Naive B cell (primary cell): ENCODE measurements at places on chromosomes 12 and 14.
A peak's percentile ranks its signal among the peaks of the same experiment; 100 is the strongest.

GRCh38 chr12:50786498-50787231 is 22.8 kb downstream of the ATF1 start:
- DNase-seq, result no peak

- DNase-seq, result no peak
These were observed 708 bp upstream of the TCTN1 start for GRCh38 chr12:110613071-110613770.

GRCh38 chr14:77026166-77026929 is 2.2 kb downstream of the IRF2BPL start:
- DNase-seq, result no peak

DNA sequence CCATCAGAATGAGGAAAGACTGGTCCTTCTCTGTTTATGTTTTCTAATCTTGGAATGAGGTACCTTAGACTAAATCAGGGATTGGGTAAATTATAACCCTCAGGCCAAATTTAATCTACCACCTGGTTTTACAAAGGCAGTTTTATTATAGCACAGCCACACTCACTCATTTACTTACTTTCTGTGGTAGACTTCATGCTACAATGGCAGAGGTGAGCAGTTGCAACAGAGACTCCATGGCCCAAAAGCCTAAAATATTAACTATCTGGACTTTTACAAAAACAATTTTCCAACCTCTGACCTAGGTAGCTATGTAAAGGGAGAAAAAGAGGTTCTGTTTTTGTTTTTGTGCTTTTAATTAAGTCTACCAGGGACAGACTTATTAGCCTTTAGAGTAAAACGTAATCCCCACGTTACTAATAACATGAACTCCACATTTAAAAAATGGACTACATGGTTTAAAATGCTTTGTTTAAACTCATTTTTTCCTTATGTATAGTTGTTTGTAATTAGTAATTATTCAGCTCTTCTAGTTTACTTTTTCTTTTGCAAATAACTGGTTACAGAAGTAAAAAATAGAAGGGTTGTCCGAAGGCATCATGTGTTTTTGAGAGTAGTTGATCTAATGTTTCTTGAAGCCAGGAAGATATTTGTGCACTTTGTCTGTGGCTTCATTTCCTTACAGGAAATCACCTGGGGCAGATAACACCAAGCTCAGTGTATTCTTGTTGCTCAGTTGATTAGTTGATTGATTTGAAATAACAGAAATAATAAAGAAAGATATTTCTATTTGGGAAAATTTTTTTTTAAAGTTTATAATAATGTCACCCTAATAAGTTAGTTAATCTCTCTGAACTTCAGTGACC is 57.6 kb upstream of the ATP2B1 start:
- DNase-seq, result no peak

GRCh38 chr12:117030187-117030900 is 68.9 kb downstream of the TESC start:
- DNase-seq, result no peak

DNA sequence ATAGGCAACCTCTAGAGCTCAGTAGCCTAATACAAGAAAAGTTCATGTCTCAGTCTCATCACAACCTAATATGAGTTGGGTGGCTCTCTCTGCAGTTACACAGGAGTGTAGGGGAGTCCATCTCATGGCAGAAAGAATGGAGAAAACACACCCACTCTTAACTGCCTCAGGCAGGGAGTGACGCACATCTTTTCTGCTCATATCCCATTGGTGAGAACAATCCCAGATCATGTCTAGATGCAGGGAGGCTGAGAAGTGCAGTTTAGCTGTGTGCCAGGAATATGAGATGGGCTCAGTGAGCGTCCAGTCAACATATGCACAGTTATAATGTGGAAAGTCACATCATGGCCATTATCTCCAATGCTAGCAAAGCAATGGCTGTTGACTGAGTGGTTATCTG is 59.3 kb upstream of the KCNA5 start:
- no peak for DNase-seq

GRCh38 chr14:91996948-91997371 is 42.9 kb downstream of the TRIP11 start:
- peak; percentile 35 for DNase-seq

GRCh38 chr14:20494935-20495766 is 10.2 kb upstream of the RNASE10 start:
- DNase-seq, result no peak

DNA sequence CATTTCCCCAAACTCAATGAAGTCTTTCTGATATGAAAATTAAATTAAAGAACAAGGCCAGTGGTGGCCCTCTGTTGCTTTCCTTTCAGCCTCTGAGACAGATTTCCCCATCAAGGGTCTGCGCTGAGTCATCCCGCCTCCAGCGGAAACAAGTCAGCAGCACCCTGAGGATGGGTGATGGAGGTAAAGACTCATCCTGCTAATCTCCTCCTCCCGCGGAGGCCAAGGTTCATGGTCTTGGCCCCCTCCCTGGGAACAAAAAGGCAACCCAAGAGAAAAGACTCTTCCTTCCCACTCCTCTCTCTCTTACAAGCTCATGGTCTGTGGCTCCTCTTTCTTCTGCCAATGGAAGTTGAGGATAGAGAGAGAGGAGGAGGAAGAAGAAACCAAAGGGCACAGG is 9.0 kb upstream of the NUMB start:
- DNase-seq, result no peak

GRCh38 chr14:55814873-55815272 is 234.9 kb downstream of the KTN1 start:
- no peak for DNase-seq

- DNase-seq, result no peak
These were observed 32.5 kb downstream of the FBXO34 start for GRCh38 chr14:55303691-55304145.

- DNase-seq, result no peak
These were observed 55.1 kb downstream of the SERPINA10 start for GRCh38 chr14:94237983-94238382.

DNA sequence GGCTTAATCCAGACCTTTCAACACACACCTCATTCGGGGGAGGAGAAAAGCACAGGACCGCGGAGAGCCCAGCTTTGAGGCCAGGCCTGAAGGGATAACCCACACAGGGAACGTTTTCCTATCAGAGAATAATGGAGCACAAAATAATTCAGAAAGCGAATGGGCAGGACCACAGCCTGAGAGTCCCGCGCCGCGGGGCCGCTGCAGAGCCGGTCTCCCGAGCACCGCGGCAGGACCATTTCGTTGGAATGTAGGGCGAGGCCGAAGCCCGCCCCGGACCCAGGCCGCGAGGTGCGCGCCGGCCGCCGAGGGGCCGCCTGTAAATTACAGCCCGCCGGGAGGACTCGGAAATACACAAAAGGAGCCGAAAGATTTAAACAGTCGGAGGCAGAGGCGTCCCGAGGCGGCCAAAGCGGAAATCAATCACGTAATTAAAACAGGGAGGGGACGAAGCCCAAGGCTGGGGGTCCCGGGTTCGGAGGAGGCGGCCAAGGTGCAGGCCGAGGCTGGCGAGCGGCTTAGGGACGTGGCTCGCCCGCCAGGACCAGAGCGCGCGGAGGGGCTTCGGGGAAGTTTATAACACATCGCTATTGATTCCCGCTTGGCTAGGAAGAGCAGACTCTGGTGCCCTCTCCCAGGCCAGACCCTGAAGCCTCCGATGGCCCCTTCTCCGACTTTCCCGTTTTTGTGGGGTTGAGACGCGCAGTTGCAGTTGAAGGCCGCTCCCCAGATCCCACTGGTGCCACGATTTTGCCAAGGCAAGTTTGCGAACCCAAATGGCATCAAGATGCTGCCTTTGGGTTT is 6.3 kb upstream of the HOXC4 start:
- DNase-seq, result no peak

DNA sequence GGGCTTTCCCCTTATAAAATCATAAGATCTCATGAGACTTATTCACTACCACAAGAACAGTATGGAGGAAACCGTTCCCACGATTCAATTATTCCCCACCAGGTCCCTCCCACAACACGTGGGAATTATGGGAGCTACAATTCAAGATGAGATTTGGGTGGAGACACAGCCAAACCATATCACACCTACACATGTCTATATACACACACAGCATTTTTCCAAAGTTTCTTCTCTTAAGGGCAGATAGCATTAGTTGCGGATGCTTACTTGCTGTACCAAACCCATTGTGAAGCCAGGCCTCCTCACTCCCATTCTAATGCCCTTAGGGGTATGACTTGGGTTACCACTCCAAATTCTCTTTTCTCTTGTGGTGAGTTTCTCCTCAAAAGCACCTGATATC is 104.1 kb upstream of the RAP1B start:
- no peak for DNase-seq

DNA sequence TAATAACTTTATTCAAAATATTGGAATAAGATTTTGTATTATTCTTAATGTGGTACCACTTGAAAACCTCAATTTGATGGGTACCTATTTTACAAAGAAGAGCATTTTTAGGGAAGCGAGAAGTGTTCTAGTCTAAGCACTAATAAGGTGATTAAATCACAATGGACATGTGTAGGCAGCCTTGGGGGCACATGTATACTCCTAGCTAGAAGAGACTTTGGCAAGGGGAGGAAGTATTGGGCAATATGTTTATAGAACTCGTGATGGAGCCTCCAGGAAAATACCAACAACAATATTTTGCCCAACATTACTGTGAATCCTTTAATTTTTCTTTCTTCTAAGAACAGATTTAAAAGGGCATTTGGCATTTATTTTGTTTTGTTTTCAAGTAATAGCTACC is 280.3 kb downstream of the ADAMTS20 start:
- DNase-seq, result no peak

DNA sequence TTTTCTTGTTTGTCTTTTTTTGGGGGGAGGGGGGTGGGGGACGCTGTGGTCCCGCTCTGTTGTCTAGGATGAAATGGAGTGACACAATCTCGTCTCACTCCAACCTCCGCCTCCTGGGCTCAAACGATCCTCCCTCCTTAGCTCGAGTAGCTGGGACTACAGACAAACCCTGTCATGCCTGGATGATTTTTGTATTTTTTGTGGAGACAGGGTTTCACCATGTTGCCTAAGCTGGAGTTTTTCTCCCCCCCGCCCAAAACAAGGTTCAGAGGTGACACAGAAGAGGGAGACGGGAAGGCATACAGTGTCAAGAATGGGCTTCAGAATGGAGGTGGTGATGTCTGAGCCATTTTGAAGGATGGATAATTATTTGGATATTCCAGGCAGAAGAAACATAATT is 116.9 kb upstream of the ATF1 start:
- DNase-seq, result no peak

- peak; percentile 57 for DNase-seq
These were observed 8.4 kb downstream of the TMEM19 start for GRCh38 chr12:71694099-71694820.

- peak; percentile 42 for DNase-seq
These were observed 7.9 kb downstream of the HDAC7 start for GRCh38 chr12:47811581-47812484.

- DNase-seq, result no peak
These were observed 87.2 kb downstream of the DAAM1 start for GRCh38 chr14:59275668-59276067.

DNA sequence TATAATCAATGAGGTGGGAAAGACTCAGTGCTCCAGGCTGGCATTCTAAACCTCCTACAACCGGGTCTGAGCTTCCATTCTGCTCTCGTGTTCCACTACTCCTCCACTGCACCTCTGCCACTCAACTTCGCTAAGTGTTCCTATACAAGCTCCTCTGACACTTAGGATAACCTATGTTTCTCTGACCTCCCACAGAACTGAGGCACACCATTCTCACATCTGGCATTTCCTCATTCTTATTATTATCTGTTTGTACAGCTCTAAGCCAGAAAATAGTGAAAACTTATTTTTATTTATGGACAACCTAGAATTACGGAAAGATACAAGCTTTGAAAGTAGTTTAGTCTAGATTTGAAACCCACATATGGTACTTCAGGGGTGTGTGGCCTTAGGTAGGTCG is 127.0 kb downstream of the MED13L start:
- no peak for DNase-seq

GRCh38 chr12:14845350-14845750 is 2.0 kb upstream of the ART4 start:
- peak; percentile 42 for DNase-seq

GRCh38 chr14:90514015-90514398 is 117.2 kb downstream of the CALM1 start:
- DNase-seq, result no peak

DNA sequence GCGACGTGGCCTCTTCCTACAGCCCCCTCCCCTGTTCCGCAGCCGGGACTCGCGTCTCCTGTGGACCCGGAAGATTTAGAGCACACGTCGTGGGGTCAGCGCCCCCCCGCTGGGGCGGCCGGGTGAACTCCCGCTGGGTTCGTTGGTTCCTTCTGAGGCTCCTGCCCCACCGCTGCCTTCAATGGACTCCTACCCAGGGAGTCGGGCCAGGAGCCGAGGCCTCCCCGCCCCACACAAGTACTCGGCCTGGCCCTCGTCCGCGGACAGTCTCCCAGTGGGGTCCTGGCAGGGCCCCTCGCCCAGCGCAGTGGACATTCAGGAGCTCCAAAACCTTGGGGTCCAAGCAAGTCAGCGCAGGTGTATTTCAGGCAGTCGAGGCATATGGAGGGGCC is 1.2 kb downstream of the MMP17 start:
- no peak for DNase-seq

DNA sequence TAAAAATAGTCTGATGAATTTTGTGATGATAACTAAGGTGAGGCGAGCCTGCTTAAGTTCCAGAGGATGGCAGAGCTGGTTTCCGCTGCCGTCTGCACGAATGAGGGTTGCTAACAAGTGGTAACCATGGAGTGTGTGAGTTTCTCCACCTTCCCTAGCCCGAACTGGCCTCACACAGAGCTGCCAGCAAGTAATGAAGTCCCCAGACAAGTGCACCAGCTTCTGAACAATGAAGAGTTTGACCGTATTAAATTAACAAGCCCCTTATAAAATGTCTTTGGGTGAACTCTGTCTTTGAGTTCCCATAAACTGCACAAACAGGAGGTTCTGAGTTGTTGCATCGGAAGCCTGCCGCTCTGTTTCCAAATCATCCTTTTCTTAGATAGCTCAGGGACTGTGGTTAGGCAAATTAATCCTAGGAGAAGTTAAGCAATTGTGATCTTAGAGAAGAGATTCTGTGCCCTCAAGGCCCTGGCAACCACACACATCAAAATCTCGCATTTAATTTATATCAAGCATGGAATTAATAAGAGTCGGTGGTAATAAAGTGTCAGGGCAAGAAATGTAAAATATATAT is 274.1 kb upstream of the DAAM1 start:
- no peak for DNase-seq

DNA sequence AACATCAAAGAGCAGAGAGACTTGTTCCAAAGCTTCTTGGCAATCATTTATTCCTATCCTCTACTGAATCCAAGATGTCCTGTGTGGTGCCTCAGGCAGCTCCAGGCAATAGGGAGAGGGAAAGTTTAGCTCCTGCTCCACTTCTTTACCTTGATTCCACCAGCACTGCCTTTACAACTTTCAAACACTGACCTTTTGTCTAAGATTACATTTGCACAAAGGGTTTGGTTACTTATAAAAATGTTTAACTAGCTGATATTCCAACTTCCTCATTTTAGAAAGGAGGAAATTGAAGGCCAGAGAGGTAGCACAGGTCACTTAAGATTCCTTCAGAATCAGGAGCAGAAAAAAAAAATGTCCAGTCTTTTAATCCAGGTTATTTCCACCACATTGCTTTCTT is 192.7 kb downstream of the BTG1 start:
- DNase-seq, result no peak

GRCh38 chr14:92945544-92945943 is 22.6 kb downstream of the CHGA start:
- no peak for DNase-seq

- no peak for DNase-seq
These were observed 39.3 kb downstream of the TMEM120B start for GRCh38 chr12:121751749-121752351.
